ENCODE measurements at places on chromosomes 2 and 18. TPM values are rescaled to one million over a fixed set of nuclear protein-coding genes. Genes with fewer than 3 reads are reported as not detected.

The RFX8 gene
- total RNA-seq: 0.76 TPM

The GFPT1 gene
- total RNA-seq: 57.7 TPM

DNA sequence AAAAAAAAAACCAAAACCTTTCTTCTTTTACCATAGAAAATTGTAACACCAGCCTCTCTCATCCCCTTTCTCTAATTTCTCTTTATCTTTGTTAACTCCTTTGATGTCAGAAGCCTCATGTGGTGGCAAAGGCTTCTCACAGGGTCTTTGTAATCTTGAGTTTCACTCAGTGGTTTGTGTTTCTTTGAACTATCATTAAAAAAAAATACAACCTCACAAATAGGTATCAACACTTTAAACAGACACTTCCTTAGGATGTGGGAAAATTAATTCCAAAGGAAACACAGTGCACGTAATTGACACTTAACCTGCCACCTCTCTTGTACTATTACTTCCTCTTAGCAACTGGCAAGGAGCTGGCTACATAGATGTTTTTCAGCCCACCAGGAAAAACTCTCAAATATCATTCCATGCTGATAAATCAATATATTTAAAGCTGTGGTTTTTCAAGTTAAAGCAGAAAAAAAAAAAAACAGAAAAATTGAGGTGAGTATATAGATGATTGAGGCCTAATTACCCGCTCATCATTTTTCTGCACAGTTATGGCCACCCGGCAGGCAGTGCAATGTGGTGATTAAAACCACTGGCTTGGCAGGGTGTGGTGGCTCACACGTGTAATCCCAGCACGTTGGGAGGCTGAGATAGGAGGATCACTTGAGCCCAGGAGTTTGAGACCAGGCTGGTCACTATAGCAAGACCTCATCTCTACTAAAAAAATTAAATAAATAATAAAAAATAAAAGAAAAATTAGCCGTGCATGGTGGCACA, 193.5 kb downstream of the MYO3B start:
- DNase-seq: no peak

DNA sequence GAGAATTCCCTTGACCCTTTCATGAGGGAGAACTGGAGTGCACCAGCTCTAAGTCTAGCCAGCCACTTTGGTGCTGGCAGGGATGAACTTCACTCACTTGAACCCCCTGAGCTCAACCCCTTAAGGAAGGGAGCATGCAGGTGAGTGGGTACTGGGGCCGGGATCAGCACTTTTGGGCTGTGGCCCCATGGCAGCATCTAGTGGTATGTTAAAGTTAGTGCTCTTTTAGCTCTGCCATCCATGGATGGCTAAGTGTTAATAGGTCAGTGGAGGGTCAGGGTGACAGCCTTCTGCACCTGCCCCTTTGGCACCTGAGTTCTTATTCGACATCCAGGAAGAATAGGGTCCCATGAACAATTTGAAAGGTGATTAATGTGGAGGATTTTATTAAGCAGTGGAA, 689.0 kb upstream of the FSHR start:
- DNase-seq: no peak

The AQP12A gene
- total RNA-seq: not detected

The KYNU gene
- not detected for total RNA-seq

GRCh38 chr2:47719099-47719498, 63.8 kb upstream of the MSH6 start:
- DNase-seq: no peak

GRCh38 chr2:11967946-11968465, 221.6 kb downstream of the LPIN1 start:
- DNase-seq: no peak

GRCh38 chr2:241862093-241862492, 3.4 kb upstream of the PDCD1 start:
- no peak for DNase-seq

- DNase-seq: no peak
These were observed 1655.6 kb downstream of the DPP10 start for GRCh38 chr2:116098049-116098448.

The EN1 gene
- not detected for total RNA-seq

DNA sequence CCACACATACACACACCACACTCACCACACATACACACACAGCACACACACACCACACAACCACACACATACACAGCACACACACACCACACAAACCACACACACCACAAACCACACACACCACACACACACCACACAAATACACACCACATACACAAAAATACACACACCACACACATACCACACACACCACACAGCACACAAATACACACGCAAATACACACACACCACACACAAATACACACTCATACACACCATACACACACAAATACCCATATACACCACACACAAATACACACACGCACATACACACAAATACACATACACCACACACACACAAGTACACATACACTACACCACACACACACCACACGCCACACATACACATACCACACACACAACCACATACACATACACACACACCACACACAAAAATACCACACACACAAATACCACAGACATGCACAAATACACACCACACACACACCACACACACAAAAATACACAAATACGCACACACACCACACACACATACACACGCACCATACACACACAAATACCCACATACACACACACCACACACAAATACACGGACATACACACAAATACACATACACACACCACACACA, 134.6 kb upstream of the TWIST2 start:
- no peak for DNase-seq

GRCh38 chr2:70124983-70125480, 37.8 kb downstream of the PCBP1 start:
- no peak for DNase-seq

DNA sequence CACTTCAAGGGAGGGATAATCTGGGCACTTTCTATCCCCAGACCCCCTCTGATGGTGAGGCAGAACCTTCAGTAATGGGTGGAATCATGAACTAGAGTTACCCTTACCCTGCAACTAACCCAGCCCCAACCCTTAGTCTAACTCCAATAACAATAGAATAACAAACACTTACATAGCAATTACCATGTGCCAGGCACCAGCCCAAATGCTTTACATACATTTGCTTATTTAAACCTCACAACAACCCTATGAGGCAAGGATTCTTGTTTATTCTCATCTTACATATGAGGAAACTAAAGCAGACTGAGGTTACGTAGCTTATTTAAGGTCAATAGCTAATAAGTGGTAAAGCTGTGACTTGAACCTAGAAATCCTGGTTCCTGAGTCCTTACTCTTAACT, 132.8 kb downstream of the CYP26B1 start:
- no peak for DNase-seq

The SFT2D3 gene
- total RNA-seq: 3.5 TPM

- DNase-seq: peak; percentile 10
These were observed 1.1 kb upstream of the TMEFF2 start for GRCh38 chr2:192195548-192196418.

The DOK6 gene
- total RNA-seq: not detected

DNA sequence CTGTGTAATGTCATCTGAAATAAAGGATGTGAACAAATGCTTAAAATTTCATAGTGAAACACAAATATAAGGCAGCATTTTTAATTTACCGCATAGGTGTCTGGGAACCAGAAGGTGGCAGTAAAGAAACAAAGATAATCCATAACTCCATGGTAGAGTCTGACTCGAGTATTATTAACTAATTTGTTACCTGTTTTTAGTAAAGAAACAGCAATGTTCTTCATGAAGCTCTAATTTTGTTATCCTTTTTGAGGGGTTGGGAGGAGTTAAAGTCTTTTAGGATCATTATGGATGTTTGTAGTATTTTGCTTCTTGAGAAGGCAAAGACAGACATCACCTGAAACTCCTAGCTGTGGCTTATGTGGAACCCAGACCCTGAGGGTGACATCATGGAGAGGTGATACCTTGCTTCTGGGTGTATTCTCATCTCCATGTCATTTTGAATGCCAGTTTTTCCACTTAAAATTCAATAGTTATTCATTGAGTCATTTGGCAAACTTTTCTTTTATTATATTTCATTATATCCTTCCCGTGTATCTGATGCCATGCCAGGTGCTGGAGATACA, 286.2 kb upstream of the EPAS1 start:
- no peak for DNase-seq

DNA sequence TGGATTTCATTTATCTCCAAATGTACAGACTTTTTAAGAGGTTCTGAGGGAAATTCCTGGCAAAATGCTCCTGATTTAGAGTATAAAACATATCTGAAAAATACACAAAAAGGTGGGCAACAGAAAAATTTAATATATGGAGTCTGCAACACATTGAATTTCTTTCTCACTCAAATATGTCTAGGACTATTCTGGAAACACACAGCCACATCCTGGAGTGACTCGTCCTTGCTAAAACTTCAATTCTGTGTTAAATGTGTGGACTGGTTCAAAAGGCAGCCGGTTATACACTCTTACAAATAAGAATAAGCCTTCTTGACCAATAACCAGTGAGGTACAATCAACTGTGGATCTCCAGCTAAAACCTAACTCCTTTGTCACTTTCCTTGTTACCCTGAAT, 44.1 kb upstream of the RND3 start:
- no peak for DNase-seq

GRCh38 chr2:221439761-221440479, 132.2 kb downstream of the EPHA4 start:
- no peak for DNase-seq

DNA sequence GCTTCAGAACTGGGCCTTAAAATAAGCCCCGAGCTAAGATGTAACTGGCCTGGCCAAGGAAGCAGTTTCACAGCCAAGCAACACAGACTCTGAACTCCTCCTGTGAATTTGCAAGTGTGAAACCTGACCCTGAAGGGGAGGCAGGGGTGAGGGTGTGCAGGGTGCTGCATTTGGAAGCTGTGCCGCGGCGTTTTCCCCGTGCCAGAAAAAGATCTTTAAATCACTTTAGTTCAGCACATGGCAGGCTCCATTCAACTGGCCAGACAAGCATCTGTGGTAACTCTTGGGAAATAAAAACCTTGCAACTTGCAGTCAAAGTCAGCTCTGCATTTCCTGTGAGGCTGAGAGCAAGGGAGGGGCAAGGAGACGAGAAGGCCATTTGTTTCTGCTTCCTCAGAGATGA, 209.3 kb upstream of the SOX11 start:
- DNase-seq: no peak

- DNase-seq: no peak
These were observed 37.5 kb downstream of the CMPK2 start for GRCh38 chr2:6828299-6828584.

DNA sequence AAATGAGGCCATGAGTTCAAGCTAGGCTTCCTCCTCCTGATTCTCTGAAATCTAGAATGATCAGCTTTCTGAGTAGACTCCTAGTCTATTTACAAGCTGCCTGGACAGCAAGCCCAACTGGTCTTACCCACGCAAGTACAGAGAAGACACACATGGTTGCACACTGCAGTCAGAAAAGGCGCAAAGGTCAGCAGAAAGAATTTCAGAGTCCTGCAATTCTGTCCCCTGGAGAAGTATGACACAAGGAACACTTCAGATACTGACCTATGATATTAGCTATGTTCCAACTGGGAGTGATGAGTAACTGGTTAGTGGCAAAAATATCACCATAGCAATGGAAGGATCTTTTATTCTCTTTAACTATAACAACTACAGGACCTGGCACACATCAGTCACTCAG, 336.1 kb upstream of the PKDCC start:
- no peak for DNase-seq

GRCh38 chr18:30469091-30469490, 573.5 kb downstream of the DSC3 start:
- no peak for DNase-seq

GRCh38 chr2:52698408-52698807, 1069.2 kb upstream of the CHAC2 start:
- no peak for DNase-seq

- no peak for DNase-seq
These were observed 411.1 kb downstream of the FIGN start for GRCh38 chr2:163324677-163325076.

- no peak for DNase-seq
These were observed 29.2 kb downstream of the AKAIN1 start for GRCh38 chr18:5167831-5168230.

GRCh38 chr18:12491611-12492435, 84.1 kb downstream of the PRELID3A start:
- no peak for DNase-seq

- no peak for DNase-seq
These were observed 60.9 kb downstream of the EDAR start for GRCh38 chr2:108927936-108928659.

GRCh38 chr2:121415727-121416126, 115.0 kb upstream of the RNU4ATAC start:
- no peak for DNase-seq

DNA sequence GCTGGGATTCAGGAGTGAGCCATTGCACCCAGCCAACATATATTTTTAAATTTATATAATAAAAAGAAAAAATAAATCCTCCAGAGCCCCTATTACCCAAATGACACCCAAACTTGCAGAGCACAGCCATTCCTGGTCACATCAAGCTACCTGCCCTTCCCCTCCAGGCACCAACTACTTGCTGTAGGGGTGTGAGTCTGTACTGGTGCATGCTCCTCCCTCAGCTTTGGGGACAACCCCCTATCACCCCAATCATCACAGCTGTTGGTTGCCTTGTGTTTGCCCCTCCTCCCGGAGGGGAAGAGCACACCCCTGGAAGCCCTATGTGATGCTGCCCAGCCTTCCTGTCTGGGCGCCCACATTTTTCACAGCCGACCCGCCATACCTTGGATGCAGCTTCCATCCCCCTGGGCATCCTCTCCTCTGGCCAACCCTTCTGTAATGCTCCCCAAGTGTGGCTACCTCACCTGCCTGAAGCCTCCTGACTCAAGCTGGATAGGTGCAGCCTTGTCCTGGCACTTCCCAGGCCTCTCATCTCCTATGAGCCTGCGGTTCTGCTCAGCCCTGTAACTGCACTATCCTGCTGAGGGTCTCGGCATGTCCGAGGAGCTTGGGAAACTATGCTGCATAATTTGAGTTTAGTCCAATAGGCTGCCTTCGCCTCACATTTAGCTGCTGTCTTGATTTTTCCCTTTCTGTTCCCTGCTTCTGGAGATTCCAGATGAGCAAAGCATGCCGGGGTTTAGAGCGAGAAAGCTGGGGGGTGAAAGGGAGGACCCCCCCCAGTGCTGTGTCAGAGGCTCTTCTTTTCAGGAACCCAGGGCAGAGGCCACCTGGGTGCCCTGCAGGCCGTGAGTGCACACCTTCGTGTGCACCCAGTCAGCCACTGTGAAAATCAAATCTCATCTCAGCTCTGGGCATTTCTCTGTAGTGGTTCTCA, 27.2 kb downstream of the CHST10 start:
- no peak for DNase-seq

The DNER gene
- not detected for total RNA-seq

DNA sequence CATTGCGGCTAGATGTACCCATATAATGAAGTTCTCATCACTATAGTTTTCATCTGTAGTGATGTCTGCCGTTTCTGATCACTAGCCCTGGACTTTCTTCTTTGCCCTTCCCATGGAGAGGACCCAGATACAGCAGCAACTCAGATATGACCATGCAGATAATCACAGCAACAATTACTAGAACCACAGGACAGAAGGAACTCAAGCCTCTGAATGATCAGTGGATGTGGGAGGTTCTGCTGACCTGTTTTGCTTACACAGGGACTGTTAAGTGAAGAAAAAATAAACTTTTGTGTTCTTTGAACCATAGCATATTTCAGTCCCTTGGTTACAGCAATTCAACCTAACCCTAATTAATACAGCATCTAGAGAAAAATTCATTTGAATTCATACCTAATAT, 62.7 kb downstream of the ACVR1 start:
- no peak for DNase-seq
